ENCODE measurements at places on chromosomes 4 and X.

GRCh38 chr4:2163311-2163821 is 78.6 kb downstream of the HAUS3 start:
- no peak for DNase-seq

- DNase-seq, result no peak
Observed at GRCh38 chr4:175457956-175458355, 354.1 kb downstream of the GPM6A start.

GRCh38 chr4:163544407-163545038 is 50.0 kb downstream of the TMA16 start:
- DNase-seq, result peak; percentile 29

GRCh38 chr4:78652282-78652876 is 100.8 kb downstream of the ANXA3 start:
- DNase-seq, result no peak

DNA sequence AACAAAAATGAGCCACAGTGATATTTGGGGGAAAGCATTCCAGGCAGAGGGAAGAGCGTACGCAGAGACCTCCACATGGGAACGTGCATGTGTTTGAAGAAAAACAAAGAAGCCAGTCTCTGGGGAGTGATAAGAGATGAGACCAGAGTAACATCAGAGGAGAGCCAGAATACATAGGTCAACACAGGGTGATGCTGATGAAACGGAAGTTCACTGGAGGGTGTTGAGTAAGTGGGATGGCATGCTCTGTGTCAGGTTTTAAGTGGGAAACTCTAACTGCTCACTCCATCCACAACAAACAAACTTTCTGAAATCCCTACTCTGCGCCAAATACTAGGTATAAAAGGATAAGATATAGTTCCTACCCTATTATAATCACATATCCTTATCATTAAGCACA is 110.0 kb downstream of the ARHGAP6 start:
- DNase-seq, result no peak

- no peak for DNase-seq
Observed at GRCh38 chr4:16764622-16765021, 133.8 kb downstream of the LDB2 start.

DNA sequence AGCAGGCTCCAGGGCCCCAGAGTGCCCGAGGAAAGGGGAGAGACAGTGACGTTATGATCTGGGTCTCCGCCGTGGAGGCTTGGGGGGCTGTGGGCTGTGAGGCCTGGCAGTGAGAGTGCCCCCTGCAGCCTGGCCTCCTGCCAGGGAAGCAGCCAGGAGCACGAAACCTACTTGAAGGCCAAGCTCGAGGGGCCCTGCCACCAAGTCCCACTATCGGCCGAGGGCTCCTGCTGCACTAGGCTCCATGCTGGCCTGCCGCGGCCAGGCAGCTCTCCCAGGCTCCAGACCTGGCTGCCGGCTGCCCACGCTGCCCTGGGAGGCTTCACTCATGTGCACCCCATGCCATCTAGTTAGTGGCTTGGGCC is 18.7 kb downstream of the FLNA start:
- DNase-seq, result no peak

GRCh38 chrX:16124201-16124600 is 836 bp downstream of the GRPR start:
- no peak for DNase-seq

DNA sequence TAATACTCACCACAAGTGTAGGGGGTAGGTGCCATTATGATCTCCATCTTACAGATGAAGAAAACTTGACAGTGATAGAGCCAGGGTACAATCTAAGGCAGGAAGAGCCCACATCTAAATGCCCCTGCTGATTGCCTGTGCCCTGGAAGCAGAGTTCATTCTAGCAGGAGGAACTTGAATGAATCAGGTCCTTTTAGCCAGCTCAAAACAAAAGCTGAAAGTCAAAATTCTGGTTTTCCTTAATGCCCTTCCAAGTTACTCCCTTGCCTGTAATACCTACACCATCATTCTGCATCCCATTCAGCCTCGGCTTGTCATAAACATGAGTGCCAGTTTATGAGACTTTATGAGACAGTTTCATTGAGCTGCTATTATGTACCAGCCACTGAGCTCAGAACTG is 89.6 kb downstream of the SCD5 start:
- DNase-seq, result no peak

- no peak for DNase-seq
Observed at GRCh38 chrX:97616883-97617530, 733.3 kb downstream of the RPA4 start.

- no peak for DNase-seq
Observed at GRCh38 chrX:88908056-88908455, 161.0 kb downstream of the CPXCR1 start.

- DNase-seq, result no peak
Observed at GRCh38 chr4:164011791-164012190, 517.3 kb downstream of the TMA16 start.

GRCh38 chr4:100147684-100148083 is 42.6 kb downstream of the DDIT4L start:
- DNase-seq, result no peak

DNA sequence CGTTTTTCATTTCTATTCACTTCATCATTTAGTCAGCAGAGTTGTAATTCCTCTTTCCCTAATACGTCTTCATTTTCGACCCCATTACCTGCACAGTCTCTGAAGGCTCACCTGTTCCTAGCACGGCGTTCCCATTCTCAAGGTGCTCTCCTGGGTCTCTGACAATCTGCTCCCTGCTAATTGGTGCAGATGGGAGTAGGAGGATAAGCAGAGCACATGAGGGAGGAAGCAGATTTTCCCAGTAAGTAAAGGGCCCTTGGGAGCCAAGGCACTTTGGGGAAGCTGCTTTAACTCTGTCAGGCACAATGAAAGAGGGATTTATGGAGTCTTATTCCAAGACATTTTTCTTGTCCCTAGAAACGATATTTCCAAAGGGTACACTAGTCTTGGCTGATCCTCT is 466.4 kb downstream of the STIM2 start:
- no peak for DNase-seq
